D341Med (cell line): ENCODE measurements at places on chromosomes 4 and X.

GRCh38 chr4:146522869-146523205, 1.1 kb upstream of the SLC10A7 start:
- DNase-seq: no peak

GRCh38 chrX:48468693-48469691, 1.1 kb downstream of the SLC38A5 start:
- peak; percentile 37 for DNase-seq

GRCh38 chr4:61246034-61246433, 45.9 kb downstream of the ADGRL3 start:
- DNase-seq: no peak

- no peak for DNase-seq
Observed at GRCh38 chr4:174859904-174860303, 30.9 kb upstream of the GLRA3 start.

- DNase-seq: no peak
Observed at GRCh38 chrX:33128048-33128805, 83.1 kb downstream of the DMD start.

- DNase-seq: peak; percentile 37
Observed at GRCh38 chr4:182142176-182143085, 100.8 kb upstream of the TENM3 start.

DNA sequence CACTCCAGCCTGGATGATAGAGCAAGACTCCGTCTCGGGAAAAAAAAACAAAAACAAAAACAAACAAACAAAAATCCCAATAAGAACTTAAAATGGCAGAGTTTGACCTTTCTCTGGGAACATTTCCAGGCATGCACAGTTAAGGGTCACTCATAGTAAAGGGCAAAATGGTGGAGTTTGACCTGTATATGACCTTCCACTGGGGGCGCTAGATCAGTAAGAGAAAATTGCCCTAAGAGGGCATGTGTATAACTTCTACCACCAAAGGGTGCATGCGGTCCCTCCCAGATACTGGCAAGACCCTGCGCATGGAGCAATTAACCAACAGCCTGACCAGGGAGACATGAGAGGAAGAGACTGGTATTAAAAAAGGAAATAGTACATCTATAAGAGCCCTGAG, 177.2 kb downstream of the MOSPD2 start:
- no peak for DNase-seq

DNA sequence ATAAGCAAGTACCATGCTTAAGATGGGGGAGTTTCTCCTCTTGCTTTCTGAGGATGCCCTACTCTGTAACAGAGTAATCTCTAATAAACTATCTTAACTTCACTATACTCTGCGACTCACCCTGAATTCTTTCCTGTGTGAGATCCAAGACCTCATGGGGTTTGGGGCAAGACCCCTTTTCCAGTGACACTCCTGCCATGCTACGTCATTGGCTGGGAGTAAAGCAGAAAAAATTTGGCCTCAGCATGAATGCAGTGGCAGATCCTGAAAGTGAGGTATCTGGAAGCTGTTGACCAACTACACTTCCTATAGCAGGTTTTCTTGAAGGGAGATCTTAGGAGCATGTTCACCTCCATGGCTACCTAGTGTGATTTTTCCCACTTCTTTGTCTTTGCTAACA, 109.1 kb upstream of the MED14 start:
- no peak for DNase-seq

GRCh38 chr4:82648356-82648755, 86.6 kb upstream of the TMEM150C start:
- no peak for DNase-seq

GRCh38 chr4:93791570-93792195, 36.9 kb upstream of the ATOH1 start:
- DNase-seq: peak; percentile 67

DNA sequence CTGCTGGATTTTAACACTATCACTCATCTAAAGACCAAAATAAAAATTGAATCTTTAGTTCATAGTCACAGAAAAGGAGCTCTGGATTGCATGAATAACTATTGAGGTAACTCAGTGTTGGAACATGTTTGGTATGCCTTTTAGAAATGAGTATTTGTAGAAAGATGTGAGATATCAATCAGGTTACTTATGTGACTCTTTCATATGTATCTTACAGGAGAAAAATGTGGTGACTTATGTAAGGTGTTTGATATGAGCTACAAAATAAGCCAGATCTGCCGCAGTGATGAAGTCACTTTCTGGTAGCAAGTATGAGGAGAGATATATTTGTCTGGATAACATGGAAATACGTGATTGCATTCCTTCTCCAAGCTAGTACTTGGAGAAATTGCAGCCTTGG, 1653.3 kb upstream of the PCDH7 start:
- no peak for DNase-seq

DNA sequence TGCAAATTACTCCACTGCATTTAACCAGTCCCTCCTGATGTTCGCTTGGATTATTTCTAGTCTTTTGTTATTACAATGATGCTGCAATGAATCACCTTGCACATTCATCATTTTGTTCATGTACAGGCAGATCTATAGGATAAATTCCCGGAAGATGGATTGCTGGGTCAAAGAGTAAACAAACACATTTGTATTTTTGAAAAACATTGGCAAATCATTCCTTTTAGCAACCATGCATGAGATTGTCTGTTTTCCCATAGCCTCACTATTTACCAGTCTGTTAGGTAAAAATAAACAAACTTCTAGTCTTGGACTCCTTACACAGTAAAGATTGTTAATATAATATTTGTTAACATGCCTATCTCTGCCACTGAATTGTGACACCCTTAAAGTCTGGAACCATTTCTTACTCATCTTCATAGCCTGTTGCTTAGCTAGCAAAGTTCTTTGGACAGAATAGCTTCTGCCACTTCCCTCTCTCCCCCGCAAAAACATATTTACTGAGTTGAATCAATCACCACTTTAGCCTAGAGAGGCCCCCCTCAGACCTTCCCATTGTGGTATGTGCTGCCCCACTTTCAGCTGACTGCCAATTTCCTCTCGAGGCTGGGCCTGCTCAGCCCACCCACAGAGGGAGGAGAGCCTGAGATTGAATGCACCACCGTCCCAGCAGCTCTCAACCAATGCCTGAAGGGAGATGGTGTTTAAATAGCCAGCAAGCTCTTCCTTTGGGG, 108.4 kb upstream of the ATXN3L start:
- no peak for DNase-seq

GRCh38 chr4:143700416-143701352, at the start of gene FREM3:
Gene FREM3, minus strand, starts transcription at chr4:143700675. Its CDS starts 0 bp downstream, at chr4:143700675.
- peak; percentile 66 for DNase-seq

- DNase-seq: no peak
Observed at GRCh38 chr4:23921447-23921845, 31.6 kb upstream of the PPARGC1A start.

- no peak for DNase-seq
Observed at GRCh38 chr4:106583567-106583966, 215.0 kb upstream of the GIMD1 start.

DNA sequence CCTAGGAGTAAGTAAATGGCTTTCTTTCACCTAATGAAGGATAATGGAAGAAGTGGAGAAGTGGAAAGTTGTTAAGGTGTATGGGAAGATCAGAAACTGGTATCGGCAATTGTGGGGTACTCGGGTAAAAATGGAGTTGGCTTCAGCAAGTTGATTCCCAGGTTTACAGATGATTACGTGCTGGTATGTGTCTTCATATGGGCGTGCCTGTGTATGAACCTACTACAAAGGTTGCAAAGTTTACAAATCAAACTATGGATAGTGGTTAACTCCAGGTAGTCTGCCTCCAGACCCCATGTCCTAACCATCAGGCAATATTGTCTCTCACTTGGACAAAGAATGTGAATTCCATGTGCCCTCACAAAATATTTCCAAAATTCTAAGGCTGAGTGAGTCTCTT, 773 bp downstream of the TLR3 start:
- no peak for DNase-seq

- no peak for DNase-seq
Observed at GRCh38 chrX:141732031-141732430, 33.5 kb upstream of the SPANXD start.

DNA sequence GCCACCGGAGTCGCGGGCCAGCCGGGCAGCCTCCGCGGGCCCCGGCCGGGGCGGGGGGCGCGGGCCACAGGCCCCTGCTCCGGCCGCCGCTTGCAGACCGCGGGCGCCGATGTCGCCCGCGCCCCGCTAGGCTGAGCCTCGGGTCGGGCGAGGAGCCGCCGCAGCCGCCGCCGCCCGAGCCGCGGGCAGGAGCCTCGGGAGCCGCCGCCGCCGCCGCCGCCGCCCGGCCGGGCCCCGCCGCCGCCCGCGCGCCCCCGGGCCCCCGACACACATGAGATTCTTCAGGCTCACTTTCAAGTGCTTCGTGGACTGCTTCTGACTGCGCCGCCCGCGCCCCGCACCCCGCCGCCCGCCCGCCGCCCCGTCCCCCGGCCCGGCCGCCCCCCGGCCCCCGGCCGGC, 345 bp downstream of the SLC6A8 start:
- DNase-seq: no peak

GRCh38 chrX:84715315-84715714, 213.1 kb upstream of the HDX start:
- DNase-seq: no peak

DNA sequence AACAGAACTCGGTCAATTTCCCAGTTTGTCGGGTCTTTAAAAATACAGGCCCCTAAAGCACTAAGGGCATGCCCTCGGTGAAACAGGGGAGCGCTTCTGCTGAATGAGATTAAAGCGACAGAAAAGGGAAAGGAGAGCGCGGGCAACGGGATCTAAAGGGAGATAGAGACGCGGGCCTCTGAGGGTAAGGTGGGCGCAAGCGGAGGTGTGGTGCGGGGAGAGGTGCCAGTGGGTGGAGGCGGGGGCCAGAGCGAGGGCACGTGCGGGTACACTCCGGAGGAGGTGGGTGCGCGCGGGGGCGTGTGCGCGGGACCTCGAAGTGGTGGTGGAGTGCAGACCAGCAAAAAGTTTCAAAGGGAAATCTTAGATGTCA, 787 bp upstream of the TET2 start:
- DNase-seq: peak; percentile 59

DNA sequence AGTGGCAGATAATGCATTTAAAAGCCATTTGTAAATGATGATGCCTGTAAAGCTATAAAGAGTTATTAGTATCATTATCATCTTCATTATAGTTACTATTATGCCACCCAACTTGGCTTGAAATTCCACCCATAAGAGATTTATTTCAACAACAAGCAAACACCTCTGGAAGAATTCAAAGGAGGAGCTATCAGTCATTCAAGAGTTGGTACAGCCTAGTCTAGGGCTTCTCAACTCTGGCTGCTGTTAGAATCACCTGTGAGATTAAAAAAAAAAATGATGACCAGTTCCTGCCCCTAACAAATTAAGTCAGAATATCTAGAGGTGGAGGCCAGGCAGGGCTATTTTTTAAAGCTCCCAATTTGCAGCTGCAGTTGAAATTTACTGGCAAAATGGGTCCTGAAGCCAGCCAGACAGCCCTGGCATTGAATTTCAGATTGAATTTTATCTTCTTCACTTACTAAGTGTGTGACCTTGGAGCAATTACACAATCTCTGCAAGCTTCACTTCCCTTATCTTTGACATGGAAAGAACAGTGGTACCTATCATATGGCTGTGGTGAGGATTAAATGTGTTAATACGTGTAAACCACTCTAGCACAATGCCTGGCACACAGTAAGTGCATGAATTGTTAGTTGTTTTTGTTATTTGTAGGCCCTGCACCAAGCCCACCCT, 52.9 kb upstream of the EDA start:
- no peak for DNase-seq

GRCh38 chr4:30429813-30430761, 290.1 kb upstream of the PCDH7 start:
- DNase-seq: no peak

GRCh38 chr4:9845791-9846493, 64.5 kb downstream of the DRD5 start:
- no peak for DNase-seq

- DNase-seq: peak; percentile 64
Observed at GRCh38 chr4:37890801-37891259, at the start of gene TBC1D1. Gene TBC1D1, plus strand, starts transcription at chr4:37891084. Its CDS starts 11,012 bp downstream, at chr4:37902096.

GRCh38 chr4:38364383-38364963, 299.5 kb upstream of the KLF3 start:
- no peak for DNase-seq

GRCh38 chr4:89000844-89001360, 56.1 kb downstream of the FAM13A start:
- DNase-seq: no peak

DNA sequence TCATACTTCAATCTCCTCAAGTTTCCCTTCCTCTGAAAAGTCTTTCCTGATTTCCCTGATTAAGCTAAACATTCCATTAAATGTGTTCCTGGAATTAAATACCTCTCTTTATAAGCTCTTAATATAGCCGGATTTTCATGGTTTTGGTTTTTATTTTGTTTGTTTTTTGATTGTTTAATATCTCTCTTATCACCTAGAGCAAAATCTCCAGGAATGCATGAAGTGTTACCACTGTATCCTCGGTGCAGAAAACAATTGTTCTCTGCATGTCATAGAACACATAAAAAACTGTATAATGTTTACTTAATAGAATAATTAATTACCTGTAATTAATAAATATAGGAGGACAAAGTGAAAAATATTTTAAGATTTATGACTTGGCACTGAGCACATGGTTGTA, 86.2 kb downstream of the PCDH18 start:
- DNase-seq: no peak

GRCh38 chr4:2598511-2599303, 62.3 kb downstream of the FAM193A start:
- no peak for DNase-seq

DNA sequence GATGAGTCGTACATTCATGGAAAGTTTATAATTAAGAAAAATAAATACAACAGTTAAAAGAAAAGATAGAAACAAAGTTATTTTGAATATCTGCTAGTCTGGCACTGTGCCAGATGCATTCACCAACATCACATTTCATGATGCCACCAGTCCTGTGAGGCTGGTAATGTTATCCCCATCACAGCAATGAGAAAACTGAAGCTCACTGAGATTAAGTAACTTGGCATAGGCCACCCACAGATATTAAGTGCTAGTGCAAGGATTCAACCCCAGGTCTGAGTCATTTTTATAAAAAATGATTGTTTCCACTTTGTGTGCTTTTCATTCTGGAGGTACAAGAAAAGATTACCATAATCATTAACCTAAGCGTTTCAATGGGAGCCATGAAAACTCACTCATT, 65.0 kb upstream of the IL15 start:
- no peak for DNase-seq

GRCh38 chr4:173231916-173232315, 63.3 kb downstream of the GALNT7 start:
- peak; percentile 53 for DNase-seq

- no peak for DNase-seq
Observed at GRCh38 chr4:122832732-122833131, 6.1 kb downstream of the FGF2 start.

- DNase-seq: no peak
Observed at GRCh38 chrX:109911046-109911445, 91.9 kb upstream of the TMEM164 start.
